Nucleus accumbens (tissue), 56 donors: ENCODE measurements at places on chromosomes 5 and 9.

DNA sequence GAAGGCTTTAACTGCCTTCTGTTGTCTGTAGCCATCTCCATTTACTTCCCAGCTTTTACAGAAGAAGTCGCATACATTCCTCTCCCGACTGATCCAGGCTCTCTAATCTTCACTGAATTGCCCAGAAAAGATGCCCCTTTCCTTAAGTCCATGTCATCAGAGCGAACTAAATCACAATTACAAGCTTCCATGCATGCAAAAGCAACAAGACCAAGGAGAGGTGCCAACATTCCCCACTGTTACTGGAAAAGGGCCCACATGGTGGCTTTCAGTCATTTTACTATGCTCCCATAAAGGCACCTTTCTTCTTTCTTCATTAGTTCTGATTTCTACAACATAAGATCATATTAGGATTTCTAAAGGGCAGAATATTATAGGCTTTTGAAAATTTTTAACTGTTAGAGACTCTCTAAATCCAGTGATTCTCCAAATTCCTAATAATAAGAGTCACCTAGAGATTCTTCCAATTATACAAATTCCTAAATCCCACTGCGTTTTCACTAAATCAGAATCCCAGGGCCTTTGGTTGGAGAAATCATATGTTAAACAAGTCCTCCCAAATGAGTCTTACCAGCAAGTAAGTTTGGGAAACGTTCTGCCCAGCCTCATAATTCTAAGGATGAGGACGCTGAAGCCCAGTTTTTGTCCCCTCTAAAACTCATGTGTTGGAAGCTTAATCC is 17.0 kb upstream of the ZFR start:
- no peak for DNase-seq

DNA sequence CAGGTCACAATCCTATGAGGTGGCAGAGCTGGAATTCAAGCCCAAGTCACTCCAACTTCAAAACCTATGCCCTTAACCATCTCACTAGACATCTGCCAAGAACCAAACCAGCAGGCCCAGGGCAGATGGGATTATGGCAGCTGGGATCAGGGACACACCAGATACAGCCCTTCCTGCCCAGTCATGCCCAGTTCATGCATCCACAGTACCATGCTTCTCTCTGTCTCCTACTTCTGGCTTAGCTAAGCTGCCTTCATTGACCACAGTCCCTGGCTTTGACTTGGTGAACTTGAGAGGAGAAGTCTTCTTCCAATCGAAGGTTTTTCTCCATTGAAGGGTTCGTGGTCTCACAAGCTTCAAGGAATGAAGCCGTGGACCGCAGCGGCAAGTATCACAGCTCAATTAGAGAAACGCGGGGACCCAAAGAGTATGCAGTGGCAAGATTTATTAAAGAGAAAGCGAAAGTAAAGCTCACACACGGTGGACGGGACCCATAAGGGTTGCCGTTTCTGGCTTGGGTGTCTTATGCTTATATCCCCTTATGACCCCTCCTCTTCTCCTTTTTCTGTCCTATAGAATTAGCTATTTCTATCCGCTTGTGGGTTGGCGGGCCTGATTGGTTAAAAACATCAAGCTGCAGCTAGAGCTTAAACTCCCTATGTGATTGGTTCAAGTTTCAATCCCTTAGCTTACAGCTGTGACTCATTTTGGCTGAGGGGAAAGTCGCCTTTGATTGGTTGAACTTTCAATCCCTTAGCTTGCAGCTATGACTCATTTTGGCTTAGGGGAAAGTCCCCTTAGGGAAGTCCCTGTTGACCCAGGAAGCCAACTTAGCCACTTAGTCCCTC is 101.2 kb downstream of the TRIM36 start:
- DNase-seq = no peak

DNA sequence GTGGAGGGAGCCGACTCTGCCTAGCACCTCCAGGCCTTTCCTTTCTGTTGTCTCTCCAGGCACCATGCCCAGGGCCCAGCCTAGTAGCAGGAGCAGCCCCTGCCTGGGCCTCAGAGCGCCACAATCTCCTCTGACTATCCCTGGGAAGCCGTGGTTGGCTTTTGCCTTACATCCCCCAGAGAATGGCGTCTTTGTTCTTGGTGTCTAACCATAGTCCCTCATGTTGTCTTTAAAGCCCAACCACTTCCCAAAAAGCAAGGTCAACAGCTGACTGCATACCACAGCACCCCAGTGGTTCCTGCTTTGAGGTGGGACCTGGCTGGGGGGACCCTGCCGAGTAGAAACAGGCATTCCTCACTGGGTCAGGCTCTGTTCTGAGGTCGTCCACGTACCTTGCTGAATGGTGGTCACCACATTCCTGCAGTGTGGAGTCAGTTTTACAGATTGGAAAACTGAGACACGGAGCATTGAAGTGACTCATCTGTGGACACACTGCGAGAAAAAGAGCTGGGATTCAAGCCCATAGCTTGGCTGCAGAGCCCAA is 13.7 kb upstream of the CERCAM start:
- DNase-seq = no peak

DNA sequence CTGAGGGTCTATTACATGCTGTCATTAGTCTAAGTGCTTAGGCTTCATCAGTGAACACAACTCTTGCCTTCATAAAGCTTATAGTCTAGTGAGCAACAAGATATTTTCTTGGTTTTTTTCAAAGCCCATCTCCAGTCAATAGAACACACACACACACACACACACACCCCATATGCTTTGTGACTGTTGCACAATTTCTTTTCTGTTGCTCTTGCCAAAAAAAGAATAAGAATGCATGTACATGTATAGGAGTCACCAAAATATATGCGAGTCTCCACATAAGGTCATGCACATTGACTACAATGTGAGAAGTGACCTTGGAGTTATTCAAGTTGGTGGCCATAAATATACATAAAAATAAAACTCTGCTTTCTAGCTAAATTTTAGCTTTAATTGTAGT is 351.5 kb upstream of the TLE4 start:
- no peak for DNase-seq

DNA sequence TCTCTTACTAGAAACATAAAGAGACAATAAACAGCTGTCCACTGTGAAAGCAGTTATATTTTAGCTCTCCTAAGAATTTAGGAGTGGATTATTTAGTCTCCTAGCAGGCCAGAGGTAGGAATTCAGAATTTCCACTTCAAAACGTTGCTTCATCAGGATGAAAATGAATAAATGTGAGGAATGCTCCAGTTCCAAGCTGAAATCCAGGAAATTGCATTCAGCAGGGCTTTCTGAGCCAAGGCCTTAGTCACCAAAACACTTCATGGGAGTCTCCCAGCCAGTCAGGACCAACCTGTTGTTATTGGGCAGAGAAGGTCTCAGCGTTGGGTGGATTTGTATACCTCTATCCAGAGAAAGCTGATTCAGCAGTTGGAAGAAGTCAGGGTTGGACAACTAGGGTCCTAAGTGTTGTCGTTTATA is 1040.3 kb downstream of the TLE1 start:
- DNase-seq = no peak

GRCh38 chr9:83012168-83012921 is 50.6 kb downstream of the RASEF start:
- no peak for DNase-seq

- no peak for DNase-seq
These were observed 21.7 kb downstream of the FAT2 start for GRCh38 chr5:151569132-151570046.

- peak; percentile 73 for DNase-seq
These were observed 53.2 kb downstream of the HRH2 start for GRCh38 chr5:175711031-175711430.

DNA sequence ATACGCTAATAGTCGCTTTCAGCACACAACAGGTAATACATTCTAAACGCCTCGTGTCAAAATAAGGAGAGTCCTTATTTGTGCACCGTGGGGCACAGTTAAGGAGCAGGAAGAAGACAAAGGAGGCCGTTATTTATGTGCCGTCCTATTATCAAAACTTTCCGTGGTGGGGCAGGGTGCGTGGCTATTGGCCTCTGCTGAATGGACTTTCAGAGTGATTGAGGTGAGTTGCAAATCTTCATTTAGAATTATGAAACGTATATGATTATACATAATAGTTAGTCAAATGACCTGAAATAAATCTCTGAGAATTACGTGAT is 833 bp downstream of the C5orf24 start:
- no peak for DNase-seq

DNA sequence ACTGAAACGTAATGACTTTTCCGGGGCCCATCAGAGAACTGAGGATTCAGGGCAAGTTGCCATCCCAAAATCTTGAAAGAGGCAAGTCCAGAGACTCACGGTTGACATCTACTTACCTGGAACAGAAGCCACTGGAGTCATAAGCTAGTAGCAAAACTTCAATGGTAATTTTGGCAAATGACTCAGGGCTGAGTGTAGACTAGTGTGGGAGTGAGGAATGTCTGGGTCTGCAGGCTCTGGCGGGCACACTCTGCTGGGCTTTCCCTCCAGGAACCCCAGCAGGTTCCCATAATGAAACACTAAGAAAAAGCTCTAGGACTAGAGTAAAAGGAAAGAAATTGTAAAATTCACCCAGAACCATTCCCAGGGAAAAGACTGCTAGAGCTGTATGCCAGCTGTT is 122.9 kb upstream of the NFIL3 start:
- DNase-seq = no peak

GRCh38 chr5:176132471-176133288 is 105.5 kb upstream of the SIMC1 start:
- DNase-seq = no peak

DNA sequence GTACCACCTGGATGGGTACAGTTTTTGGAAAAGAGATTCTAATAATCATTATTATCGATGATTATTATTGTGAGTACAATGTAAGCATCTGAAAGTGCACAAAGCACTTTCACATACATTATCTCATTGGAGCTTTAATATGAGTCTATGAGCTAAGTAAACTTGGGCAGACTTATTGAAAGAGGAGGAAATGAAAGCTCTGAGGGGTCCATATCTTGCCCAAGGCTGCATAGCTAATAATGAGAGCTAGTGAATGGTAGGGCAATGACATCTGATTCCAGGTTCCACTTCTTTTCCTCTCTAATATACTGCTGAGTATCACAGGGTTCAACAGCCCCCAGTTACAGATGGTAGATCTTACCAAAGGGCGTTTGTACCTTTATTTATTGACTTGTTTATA is 26.1 kb downstream of the TIMD4 start:
- no peak for DNase-seq

GRCh38 chr5:16934677-16935153 is 1.4 kb downstream of the MYO10 start:
- DNase-seq = no peak

DNA sequence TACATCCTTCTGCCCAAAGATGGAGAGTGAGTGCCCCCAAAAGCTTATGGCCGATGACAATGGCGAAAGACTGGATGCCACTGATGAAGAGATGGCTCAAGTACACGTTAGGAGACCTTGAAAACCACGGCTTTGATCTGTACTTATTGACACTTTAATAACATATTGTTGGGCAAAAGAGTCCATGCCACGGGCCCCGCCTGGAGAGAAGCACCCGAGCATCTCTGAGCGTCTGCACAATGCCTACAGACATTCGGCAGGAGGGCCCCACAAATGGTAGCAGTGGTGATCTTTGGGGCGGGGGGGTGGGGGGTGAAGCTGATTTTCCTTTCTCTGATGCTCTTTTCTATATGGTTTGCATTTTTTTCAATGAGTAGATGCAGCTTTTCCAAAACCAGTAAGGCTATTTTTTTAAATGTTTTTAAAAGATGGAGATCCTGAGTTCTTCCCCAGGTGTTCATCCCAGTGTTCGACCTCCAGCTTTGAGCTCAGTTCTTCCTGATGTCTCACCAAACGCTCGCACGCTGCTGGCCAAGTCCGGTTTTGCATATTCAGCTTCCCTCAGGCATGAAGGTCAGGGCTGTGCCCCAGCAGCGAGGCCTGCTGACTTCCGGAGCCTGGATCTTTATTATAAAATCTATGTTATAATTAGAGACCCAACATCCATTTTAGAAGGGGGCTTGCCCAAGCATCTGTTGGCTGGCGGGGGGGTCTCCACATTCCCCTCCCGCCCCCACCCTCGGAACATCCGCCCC is 34.3 kb upstream of the BARHL1 start:
- DNase-seq = no peak

DNA sequence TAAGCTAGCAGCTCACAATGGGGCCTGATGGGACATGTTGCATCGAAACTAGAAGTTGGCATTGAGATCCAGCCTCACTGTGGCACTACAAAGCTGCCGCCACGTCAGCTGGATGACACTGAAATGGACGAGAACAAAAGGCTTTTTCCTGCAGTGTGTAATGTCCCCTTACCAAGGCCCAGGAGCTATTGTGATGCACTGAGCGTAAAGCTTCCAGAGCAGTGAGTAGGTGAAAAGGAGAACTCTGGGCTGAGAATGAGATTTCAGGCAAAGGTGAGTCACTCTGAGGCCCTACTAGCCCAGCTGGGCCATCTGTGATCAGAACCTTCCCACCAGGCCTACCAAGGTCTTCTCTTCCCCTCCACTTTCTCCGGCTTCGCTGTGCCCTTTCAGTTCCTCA is 528.1 kb upstream of the KLF4 start:
- no peak for DNase-seq

- no peak for DNase-seq
These were observed 128.4 kb downstream of the SEC61B start for GRCh38 chr9:99350461-99350860.

GRCh38 chr9:93702261-93702660 is 125.9 kb downstream of the PHF2 start:
- no peak for DNase-seq

GRCh38 chr5:172428224-172429166 is 25.8 kb downstream of the SH3PXD2B start:
- DNase-seq = no peak

GRCh38 chr5:171623551-171624097 is 162.0 kb upstream of the SMIM23 start:
- DNase-seq = no peak

DNA sequence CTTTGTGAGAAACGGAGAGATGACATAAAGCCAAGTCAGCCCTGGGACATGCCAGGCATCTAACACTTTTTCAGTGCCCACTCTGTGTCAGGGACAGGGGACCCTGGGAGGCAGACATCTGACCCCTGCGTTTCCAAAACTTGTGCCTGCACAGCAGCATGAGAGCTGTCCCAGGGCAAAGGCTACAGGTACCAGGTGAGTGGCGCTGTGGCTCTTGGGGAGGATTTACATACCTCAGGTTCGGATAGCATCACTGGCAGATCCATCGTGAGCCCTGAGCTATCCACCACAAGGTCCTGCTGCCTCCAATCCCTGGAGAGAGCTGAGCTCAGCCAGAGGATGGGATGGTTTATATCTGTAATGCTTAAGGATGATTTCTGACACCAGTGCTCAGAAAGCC is 52.4 kb downstream of the FSTL4 start:
- DNase-seq = no peak

- DNase-seq = no peak
These were observed 39.4 kb downstream of the LRSAM1 start for GRCh38 chr9:127490535-127491230.

- no peak for DNase-seq
These were observed 719.0 kb downstream of the PTPRD start for GRCh38 chr9:9893837-9894236.
